ENCODE measurements at places on chromosomes 16 and 17.

DNA sequence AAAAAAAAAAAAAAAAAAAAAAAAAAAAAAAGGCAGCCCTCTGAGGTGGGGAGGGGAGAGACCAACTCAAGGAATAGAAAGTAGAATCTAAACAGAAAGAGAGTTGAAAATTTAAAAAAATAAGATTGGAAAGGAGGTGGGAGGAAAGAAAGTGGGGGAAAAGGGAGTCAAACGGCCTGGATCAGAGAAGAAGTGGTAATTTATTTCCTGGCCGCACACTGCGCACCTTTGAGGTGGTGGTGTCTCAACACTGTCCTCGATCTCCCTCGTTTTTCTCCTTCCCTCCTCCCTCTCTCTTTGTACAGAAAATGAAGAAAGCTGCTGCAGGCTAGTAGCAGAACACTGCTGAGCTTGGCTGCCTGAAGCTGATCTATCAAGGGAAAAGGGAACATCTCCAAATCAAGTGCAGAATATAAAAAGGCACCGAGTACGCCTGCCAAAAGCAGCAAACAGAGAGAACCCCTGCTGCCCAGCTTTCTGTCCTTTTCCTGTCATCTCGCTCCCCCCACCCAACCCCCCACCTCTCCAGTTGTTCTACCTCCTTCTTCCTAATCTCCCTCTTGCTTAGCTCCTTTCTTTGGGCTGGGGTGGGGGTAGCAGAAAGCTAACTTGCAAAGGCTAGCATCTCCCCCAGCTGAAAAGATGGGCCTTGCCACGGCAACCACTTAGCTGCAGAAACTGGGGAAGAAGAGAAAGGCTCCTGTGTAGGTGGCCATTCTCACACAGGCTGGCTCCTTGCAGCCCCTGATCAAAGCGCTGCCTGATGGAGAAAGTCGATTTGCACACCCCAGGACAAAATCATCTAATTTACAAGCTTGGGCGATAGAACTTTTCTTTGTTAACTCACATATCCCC lies 22.5 kb downstream of the AXIN2 start:
- DNase-seq, result no peak

GRCh38 chr16:29791845-29792807 lies 1.6 kb downstream of the KIF22 start:
- DNase-seq, result no peak

DNA sequence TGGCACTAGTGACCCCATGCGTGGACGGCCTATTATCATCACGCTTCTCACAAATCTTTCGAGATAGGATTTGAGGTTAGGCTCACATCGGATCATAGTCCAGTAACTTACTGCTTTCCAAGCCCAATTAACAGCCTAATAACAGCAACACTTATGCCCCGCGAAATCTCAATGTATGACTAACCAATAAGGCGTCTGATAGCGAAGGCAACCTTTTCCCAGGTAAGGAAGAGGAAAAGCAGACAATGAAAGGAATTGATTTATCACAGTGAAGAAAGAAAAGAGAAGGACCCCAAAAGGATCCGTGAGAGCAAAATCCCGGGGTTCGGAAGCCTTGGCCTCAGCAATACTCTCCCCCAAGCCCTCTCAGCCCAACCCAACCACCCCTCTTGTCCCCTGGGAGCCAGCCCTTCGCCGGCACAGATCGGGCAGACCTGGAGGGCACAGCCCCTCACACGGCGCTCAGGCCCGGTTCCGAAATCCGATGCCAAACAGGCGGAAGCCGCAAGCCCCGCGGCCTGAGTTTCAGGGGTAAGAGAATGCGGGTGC lies 534 bp downstream of the GPATCH8 start:
- DNase-seq, result no peak

DNA sequence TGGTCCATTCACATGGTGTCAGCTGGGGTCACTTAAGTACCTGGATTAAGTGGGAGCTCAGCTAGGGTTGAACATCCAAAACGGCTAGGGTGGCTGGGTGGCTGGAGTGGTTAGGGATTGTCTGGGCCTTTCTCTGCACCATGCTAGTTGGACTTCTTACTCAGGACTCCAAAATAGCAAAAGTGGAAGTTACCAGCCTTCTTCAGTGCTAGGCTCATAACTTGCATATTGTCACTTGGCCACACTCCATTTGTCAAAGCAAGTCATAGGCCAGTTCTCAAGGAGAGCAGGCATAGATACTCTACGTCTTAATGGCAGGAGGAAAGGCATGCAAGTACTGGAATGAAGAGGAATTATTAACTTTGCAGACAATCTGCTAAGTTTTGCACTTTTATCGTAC lies 69.7 kb downstream of the ESRP2 start:
- no peak for DNase-seq

DNA sequence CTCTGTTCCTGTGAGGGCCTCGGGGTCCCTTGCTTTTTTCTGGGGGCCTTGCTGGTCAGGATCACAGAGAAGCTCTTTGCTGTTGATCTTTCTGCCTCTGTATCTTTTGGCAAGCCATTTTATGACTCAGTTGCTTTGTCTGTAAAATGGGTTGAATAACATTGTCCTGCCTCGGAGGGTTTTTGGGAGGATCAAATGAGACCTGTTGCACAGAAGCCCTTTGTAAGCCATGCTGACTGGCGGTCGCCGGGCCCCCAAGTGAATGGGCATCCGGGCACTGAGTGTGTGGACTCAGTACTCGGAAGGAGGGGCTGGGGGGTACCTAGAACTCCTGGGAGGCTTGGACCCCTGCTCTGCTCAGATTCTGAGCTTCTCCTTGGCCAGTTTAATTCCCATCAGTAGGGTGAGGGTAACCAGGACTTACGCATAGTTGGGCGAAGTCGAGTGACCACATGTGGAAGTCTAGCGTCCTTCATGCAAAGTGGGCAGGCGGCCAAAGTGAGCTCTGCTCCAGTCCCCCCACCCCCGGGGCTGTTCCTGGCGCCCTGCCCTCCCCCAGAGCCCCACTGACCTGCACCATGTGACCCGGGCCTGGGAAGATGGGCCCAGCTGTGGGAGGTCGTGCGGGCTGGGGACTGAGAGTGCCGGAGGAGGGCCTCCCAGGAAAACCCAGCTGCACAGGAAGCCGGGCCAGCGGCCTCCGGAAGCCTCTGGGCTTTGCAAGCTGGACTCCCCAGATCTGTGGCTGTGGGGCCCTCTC lies 284.0 kb downstream of the SEC14L1 start:
- no peak for DNase-seq

DNA sequence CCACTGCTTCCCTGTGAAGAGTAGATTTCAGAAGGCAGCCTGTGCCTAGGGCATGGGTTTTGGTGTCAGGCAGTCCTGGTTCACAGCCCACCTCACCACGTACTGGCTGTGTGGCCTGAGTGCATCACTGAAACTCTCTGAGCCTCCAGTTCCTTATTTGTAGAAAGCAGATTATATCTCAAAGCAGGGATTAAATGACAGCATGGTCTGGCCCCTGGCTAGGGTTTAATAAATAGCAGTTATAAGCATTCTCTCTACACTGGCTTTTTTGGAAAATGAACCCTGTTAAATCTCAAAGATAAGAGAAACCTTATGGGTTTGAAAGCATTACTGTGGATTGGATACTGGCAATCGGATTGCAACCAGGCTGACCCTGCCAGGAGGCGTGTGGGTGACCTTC lies 2.9 kb upstream of the MT1M start:
- DNase-seq, result no peak

DNA sequence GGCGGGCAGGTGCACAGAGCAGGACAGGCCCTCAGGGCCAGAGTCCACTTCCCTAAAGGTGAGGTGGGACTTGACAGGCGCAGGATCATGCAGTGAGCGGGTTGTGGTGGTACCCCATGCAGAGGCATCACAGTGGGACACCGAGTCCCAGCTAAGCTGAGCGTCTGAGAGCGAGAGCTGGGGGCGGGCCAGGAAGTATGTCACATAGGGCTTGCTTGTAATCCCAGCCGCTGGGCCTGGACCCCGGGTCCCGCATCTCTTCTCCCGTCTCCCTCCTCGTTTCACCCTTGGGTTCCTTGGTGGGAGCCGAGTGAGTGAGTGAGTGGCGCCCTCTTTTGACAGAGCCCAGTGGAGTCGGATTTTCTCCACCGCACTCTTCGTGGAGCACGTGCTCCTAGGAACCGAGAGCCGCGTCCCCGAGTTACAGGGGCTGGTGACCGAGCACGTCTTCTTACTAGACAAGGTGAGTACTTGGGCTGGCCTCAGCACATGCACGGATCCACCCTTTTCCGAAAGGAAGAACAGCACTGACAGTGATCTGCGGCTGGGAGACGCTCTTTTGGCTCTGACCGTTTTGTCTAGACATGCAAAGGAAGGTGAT lies 50.8 kb upstream of the ENDOV start:
- DNase-seq, result no peak

DNA sequence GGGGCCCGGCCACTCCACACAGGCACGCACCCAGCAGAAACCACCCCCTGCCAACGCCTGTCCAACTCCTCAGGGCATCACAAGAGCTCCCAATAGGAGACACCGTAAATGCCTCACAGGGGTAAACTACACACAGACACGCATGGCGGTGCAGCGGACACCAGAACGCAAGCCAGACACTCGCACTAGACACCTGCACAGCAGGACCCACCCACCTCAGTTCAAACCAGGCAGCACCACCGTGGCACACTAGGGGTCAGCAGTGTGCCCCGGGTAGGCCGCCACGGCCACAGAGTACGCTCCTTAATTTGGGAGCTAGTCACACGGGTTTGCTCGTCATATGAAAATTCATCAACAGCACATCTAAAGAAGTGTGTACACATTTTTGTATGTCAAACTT lies 3.4 kb downstream of the SLC38A10 start:
- peak; percentile 67 for DNase-seq

DNA sequence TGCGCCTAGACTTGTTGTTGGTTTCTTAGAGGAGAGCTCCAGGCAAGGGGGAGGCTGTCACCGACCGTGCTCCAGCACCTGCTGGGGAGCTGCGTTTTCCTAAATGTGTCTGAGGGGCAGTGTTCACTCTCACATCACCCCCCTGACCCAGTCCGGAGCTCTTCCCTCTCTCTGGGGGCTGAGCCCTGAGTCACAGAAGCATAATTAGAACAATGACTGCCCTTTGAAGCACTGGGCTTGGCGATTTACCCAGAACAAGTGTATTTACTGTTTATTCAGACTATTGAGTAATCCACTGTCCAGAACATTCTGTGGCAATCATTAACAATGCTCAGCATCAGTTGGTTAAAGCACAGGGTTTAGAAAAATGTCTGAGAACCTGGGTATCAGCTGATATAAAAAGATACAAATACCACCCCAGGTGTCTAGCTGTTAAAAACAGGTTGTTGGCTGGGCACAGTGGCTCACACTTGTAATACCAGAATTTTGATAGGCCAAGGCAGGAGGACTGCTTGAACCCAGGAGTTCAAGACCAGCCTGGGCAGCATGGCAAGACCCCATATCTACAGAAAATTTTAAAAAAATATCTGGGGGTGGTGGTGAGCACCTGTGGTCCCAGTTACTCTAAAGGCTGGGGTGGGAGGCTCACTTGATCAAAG lies 8.1 kb downstream of the CES4A start:
- no peak for DNase-seq

GRCh38 chr17:4154201-4154600 lies 11.2 kb downstream of the CYB5D2 start:
- no peak for DNase-seq

- DNase-seq, result no peak
These were observed 69.2 kb downstream of the TANC2 start for GRCh38 chr17:63035271-63035670.

- no peak for DNase-seq
These were observed 102.9 kb downstream of the HIC1 start for GRCh38 chr17:2157675-2158395.

DNA sequence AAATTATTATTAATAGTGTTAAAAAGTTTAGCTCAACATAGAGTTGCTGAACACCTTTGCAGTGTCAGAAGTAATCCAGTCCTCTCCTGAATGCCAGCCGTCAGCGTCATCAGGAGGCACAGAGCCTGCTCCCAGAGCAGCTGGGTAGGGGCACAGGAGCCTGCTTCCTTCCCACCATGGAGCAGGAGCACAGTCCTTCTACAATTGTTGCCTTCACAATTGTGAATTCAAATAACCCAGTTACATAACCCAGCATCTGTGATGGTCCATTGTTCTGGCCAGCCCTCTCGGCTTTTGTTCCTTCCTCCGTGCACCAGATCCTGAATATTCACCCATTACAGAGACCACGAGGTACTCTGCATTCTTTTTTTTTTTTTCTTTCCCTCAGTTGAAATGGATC lies 393.9 kb upstream of the MAF start:
- no peak for DNase-seq

DNA sequence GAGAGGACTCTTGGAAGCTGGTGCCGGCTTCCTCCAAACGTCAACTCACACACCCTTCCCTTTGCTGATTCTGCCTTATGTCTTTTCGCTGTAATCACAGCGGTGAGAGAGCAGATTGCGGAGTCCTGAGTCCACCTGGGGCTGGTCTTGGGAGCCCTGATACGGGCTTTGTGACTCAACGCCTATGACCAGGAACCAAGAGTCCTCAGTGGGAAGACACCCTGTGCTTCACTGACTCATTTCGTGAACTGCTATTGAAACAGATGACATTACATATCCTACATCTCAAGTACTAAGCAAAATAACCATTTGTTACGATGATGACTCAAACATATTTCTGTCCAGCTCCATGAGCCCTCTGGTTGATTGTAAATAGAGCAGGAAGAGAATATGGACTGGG lies 90.7 kb upstream of the CREBBP start:
- DNase-seq, result no peak

- DNase-seq, result peak; percentile 8
These were observed 26.3 kb upstream of the APOH start for GRCh38 chr17:66255527-66255971.

DNA sequence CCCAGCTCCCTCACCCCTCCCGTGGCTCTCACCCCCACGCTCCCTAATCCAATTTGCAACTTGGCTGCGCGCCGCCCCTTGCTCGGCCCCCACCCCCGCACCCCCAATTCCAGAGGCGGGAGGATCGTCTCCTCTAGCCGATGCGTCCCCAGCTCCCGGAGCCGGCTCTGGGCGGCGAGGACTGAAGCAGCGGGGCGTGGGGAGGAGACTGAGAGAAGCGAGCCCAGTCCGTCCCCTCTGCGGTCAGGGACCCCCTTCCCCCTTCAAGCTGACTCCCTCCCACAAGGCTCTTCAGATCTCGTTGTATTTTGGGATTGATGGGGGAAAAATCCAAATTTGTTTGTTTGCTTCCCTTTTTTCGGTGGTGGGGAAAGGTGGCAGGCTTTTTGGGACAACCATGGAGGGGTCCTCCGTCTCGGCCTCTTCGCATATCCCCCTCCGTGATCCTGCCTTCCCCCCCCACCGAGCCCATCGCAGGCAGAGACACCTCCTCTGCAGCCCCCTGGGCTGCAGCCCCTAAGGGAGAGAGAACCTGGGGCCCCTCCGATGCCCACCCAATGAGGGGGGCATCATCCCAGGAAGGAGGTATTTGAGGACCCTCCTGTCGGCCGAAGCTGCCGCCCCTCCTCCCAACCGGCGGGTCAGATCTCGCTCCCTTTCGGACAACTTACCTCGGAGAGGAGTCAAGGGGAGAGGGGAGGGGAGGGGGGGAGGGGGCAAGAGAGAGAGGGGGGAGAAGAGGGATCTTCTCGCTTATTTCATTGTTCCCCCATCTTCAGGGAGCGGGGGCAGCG lies 466 bp downstream of the NEUROD2 start:
- DNase-seq, result no peak

All from CD4-positive, alpha-beta memory T cell (primary cell).